ENCODE measurements at places on chromosomes 7 and 10.

- DNase-seq = no peak
Observed at GRCh38 chr10:6813306-6813705, 233.2 kb upstream of the PRKCQ start.

- DNase-seq = no peak
Observed at GRCh38 chr10:71423901-71424300, 27.2 kb downstream of the CDH23 start.

GRCh38 chr7:25851332-25852210 is 300.4 kb upstream of the NFE2L3 start:
- peak; percentile 82 for DNase-seq

DNA sequence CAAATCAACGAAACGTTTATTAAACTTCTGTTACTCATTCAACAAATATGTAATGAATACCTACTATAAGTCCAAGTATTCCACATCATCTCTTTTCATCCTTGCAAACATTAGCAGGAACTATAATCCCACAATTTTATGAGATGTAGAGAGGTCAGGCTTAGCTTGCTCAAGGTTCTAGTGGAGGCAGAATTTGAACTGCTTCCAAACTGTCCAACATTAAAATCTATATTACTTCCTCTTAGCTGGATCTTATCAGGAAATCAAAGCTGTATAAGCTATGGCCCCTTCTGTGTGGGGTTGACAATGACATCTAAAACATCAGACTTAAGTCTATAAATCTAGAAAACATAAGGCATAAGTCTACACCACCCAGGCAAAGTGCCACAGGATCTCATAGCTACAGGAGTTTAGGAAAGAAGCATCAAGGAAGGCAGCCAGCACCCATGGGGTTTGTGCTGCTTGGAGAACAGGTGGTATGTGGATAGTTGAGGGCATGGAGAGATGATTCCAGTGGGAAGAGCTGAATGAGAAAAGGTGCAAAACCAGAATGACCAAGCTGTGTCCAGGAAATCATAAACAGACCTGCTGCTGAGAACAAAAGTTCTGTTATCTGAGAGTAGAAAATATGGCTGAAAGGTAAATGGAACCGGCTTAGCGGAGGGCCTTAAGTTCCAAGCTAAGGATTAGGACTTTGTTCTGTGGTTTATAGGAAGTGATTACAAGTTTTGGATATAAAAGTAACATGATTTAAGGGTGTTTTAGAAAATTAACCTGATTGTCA is 34.5 kb downstream of the PAPSS2 start:
- DNase-seq = no peak

- no peak for DNase-seq
Observed at GRCh38 chr10:4250587-4250887, 465.5 kb upstream of the KLF6 start.

DNA sequence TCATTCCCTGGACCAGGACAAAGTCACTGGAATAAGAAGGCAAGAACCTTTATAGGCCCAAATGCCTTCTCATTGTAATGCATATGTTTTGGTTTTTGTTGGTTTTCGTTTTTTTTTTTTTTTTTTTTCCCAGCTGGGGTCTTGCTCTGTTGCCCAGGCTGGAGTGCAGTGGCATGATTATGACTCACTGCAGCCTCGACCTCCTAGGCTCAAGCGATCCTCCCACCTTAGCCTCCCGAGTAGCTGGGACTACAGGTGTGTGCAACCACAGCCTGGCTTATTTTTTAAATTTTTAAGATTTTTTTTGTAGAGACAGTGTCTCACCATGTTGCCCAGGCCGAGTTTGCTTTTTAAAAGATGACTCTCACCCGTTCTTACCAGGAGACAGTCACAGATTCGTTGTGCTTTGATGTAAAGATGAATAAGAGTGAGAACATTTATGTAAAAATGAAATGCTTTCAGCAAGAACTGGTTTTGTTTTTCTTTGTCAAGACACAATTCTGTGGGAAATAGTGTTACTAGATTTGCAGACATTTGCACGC is 7.6 kb downstream of the IQCE start:
- DNase-seq = no peak

- peak; percentile 77 for DNase-seq
Observed at GRCh38 chr7:30478349-30479201, at the start of gene NOD1. Gene NOD1, minus strand, starts transcription at chr7:30478784. Its CDS starts 21,863 bp downstream, at chr7:30456921.

DNA sequence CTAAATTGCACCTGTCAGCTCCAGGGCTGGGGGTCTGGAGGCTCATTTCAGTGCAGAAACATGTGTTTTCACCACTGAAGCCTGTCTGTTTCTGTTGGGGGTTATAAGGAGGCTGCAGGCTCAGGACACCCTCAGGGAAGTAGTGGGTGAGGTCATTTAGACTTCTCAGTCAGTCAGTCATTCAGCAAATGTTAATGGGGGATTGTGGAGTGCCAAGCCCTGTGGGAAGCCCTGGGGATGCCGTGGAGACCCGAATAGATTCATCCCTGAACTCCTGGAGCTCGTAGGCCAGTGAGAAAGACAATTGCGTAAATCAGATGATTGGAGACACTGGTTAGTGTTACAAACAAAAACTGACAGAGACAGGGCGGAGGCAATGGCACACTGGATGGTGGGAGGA is 19.2 kb downstream of the LHPP start:
- DNase-seq = no peak

GRCh38 chr10:44010873-44011602 is 362.4 kb upstream of the ZNF32 start:
- no peak for DNase-seq

GRCh38 chr7:109926738-109927137 is 1164.2 kb upstream of the LRRN3 start:
- no peak for DNase-seq

DNA sequence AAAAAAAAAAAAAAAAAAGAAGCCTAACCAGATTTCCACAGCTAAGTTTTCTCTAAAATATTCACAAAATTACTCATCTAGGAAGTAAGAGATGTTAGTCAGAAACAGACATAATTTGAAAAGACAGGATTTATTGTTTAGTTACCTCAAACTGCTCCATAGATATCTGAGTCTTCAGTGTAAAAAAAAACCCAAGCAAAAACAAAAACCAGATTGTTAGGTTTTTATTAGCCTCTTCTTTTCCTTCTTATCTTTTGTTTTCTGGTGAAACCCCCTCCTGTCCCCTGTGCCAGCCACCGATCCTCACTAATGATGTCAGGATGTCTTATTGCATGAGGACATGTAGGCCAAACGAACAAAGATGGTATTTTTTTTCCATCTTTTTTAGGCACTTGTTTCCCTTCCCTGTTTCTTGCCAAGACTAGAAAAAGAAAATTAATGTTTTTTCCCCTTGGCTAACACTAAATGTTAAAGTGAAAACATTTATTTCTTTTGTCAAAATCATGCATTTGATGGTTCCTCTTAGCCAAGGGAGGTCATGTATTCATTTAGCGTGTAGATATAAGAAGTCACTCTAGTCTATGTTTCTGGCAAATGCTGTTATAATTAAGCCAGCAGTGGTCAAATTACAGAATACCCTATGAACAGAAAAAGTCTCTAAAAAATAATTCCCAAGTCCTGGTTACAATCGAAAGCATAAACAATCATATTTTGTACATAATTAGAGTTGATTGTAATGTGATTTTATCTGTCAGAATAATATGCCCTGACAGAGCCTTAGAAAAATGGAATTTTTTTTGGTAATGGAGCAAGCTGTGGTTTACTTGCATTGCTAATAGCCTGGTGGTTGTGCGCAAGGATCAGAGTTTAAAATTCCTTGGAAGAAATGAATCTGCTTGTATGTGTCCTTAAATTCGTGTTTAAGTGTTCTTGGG is 702.4 kb upstream of the FZD8 start:
- no peak for DNase-seq

- no peak for DNase-seq
Observed at GRCh38 chr7:117259615-117260014, 63.2 kb downstream of the WNT2 start.

GRCh38 chr10:76115471-76116155 is 684.2 kb downstream of the LRMDA start:
- DNase-seq = no peak

GRCh38 chr7:98872328-98872924 is 2.6 kb upstream of the TMEM130 start:
- DNase-seq = no peak

GRCh38 chr7:31957090-31957720 is 113.0 kb downstream of the PDE1C start:
- no peak for DNase-seq

DNA sequence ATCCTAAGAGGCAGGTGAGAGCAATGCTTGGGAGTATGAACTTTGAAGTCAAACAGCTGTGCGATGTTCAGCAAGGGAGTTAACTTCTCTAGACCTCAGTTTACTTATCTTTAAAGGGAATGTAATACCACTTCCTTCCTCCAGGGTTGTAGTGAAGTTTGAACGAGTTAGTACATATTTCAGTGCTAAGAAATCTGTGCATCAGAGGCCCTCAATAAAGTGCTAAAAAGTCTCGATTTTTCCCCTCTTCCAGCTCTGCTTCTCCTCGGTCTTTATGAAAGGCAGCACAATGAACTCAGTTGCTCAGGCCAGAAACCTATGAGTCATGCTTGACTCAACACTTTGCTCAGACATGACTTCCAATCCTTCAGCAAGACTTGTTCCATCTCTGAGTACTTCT is 418.9 kb downstream of the MDFIC start:
- DNase-seq = no peak

GRCh38 chr10:93566435-93567276 is at the start of gene FFAR4:
Gene FFAR4, plus strand, starts transcription at chr10:93566665. Its CDS starts 56 bp downstream, at chr10:93566721.
- no peak for DNase-seq

- no peak for DNase-seq
Observed at GRCh38 chr10:132098539-132099388, 33.0 kb downstream of the JAKMIP3 start.

GRCh38 chr10:119759832-119760231 is 34.0 kb downstream of the INPP5F start:
- DNase-seq = no peak

GRCh38 chr7:152129682-152130081 is 104.2 kb downstream of the GALNT11 start:
- no peak for DNase-seq

GRCh38 chr7:102418592-102418991 is 14.8 kb upstream of the ORAI2 start:
- no peak for DNase-seq

Measured in activated naive CD4-positive, alpha-beta T cell treated with anti-CD3 and anti-CD28 coated beads, Interleukin-2, amount 50 U/mL, for 72 hours (primary cell).